ENCODE measurements at places on chromosomes 16 and 17.
A peak's percentile ranks its signal among the peaks of the same experiment; 100 is the strongest.

DNA sequence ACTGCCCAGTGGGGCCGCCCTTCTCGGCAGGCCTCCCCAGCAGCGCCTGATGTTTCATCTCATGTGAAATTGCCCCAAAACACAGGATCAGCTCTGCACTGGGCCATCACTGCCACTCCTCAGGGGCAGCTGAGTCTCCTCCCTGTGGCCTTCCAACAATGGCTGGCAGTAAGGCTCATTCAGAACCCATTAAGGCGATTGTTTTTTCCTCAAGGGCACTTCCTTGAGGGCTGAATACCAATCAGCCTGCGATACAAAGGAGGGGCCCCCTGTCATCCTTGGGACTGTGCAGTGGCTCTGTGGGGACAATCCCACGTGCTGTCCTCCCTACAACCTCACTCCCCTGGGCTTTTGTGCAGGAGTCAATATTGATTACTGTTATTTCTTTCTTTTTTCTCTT lies 47.5 kb downstream of the XYLT1 start:
- DNase-seq = no peak

- no peak for DNase-seq
Observed at GRCh38 chr16:53741546-53741945, 37.6 kb downstream of the FTO start.

DNA sequence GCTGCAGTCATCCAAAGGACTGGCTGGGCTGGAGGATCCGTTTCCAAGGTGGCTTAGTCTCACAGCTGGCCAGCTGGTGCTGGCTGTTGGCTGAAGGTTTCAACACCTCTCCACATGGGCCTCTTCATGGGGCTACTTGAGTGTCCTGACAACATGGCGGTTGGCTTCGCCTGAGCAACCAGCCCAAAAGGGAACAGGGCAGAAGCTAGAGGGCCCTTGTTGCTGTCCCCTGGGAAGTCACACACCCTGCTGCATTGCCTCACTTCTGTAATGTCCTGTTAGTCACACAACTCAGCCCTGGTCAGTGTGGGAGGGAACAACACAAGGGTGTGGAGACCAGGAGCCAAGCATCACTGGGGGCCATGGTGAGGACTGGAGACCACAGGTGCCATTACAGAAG lies 36.6 kb downstream of the C16orf78 start:
- no peak for DNase-seq

- DNase-seq = no peak
Observed at GRCh38 chr17:19386051-19386929, 700 bp downstream of the MFAP4 start.

GRCh38 chr17:49676276-49676868 lies 1.5 kb downstream of the SPOP start:
- DNase-seq = no peak

DNA sequence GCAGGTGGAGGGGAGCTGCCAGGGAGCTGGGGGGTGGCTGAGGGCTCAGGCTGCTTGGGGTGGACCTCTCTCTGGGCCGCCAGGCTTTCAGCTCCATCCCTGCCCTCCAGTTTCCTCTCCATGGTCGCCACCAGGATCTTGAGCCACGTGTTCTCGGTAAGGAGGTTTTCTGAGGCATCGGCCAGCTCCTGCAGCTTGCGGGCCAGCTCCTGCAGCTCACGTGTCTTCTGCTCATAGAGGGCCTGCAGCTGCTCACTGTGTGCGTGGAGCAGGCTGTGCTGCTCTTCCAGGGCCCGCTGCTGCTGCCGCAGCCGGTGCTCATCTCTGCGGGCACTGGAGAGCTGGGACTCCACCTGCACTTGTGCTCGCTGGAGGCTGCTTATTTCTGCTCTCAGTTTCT lies 11.0 kb downstream of the SNN start:
- no peak for DNase-seq

- DNase-seq = no peak
Observed at GRCh38 chr16:88640039-88640495, 1.7 kb downstream of the IL17C start.

- peak; percentile 81 for DNase-seq
Observed at GRCh38 chr17:74864866-74865395, 5.2 kb upstream of the GRIN2C start.

DNA sequence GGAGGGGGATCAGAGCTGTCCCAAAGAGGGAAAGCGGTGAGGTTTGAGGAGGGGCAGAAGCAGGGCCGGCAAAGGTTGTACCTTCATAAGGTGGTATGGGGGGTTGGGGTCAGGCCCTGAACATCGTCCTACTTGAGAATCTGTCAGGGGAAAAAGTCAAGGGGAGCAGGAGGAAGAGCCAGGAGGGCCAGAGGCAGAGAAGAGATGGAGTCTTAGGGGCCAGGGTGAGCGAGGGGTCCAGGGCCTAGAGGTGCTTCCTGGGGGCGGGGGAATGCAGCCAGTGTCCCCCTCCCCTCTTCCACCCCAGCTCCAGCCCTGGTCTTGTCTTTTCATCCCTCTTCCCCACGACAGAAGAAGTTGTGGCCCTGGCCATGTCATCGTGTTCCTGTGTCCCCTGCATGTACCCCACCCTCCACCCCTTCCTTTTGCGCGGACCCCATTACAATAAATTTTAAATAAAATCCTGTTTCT lies 1.3 kb upstream of the PRRT2 start:
- no peak for DNase-seq

- peak; percentile 19 for DNase-seq
Observed at GRCh38 chr17:21034340-21035235, 8.2 kb downstream of the USP22 start.

DNA sequence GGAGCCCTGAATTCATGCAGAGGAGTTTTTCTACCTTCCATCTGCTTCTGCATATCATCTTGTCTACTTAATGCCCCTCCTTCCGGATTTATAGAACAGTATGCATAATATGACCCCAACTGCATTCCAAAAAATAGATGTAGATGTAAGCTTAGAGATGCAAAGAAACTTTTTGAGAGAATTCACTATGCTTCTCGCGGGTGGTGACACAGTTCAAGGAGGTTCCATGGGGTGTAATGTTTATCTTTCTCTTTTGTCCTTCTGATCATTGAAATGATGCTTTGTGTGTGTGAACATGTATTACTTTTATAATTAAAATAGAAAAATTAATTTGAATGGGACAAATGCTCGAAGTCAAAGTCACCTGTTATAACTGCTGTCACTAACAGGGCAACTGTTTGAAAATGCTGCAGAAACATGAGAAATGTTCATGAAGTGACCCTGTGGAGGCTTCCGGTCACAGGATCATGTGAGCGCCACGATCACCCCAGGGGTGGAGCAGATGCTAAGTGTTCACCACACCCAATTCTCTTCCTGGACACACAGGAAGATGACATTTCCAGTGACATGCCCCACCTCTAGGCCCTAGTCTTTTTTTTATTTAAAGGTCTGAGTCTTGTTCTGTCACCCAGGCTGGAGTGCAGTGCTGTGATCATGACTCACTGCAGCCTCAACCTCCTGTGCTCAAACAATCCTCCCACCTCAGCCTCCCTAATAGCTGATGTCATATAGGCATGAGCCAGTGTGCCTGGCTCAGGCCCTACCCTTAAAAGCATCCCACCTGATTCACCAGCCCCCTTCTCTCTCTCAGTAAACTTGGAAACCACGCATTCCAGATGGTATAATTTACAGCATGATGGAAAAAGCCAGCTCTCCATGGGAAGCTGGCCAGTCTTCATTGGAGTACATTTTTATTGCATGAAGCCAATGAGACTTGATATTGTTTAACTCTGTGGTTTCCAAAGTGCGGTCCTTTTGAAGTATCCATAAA lies 21.0 kb upstream of the AGRP start:
- DNase-seq = peak; percentile 32

DNA sequence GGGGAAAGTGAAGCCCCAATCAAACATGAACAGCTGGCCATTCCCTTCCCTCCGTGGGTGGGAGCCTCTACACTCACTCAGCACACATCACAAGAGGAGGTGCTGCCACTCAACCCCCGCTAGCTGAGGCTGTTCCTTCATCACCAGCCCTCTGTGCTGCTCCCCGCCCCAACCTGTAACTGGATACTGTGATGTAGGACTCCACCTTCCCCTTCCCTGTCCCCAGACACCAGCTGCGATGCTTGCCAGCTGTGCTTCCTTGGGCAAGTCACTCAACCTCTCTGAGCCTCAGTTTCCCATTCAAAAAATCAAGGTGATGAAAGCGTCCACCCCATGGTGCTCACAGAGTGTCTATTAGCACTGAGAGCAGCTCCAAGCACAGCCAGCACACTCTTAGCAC lies 273.2 kb downstream of the MRTFB start:
- no peak for DNase-seq
